ENCODE measurements at places on chromosomes 1 and 21.

DNA sequence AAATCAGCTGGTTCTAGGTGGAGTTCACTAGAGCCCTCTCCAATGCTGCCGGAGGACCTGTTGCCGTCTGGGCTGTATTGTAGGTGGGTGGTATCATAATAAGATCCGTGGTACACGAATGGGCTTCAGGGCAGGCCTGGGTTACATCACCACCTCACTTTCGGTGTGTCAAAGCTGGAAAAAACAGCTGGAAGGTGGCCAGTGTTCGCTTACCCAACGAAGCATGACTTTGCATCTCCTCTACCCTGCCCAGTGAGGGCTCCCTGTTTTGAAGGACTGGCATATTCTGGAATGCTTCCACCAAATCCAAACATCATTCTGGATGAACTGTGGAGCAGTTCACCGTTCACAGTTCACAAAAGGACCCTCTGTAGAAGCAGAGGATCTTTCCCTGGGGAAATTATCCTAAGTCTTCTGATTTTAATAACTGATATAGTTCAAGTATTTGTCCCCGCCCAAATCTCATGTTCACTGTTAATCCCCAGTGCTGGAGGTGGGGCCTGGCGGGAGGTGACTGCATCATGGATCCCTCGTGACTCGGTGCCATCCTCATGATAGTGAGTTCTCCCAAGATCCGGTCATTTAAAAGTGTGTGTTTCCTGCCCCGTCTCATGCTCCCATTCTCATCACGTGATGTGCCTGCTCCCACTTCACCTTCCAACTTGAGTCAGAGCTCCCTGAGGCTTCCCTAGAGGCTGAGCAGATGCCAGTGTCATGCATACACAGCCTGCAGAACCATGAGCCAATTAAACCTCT, 429.0 kb downstream of the KIF26B start:
- no peak for DNase-seq

DNA sequence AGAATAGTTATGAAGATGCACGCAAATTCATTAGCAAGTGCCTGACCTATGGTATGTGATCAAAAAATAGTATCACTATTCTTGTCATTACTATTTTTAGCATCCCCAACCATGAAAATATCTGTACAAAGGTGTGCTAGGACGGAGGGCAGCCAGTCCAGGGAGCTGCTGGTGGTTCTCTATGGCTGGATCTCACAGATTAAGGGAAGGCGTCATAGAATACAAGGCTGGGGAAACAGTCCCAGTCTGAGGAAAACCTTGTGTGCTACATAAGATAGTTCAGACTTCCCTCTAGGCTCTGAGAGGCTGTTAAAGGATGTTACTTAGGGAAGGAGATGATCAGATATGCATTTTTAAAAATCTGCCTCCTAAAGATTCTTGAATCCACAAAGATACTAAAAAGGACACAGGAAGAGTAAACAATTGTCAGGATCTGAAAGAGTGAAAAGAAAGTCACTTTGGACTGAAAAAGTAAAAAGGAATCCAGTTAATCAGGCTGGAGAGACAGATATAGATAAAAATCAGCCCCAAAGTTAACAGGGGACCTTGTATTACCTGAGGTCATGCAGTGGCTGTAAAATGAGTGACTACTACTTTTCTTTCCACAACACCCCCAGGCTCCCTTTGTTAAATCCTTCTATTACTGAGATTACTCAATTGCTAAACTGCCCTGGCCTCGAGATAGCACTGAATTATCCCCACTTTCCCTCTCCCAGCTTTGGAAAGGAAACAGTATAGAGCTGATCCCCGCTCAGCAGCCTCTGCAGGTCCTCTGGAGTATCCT, 108.6 kb downstream of the MAB21L3 start:
- no peak for DNase-seq

DNA sequence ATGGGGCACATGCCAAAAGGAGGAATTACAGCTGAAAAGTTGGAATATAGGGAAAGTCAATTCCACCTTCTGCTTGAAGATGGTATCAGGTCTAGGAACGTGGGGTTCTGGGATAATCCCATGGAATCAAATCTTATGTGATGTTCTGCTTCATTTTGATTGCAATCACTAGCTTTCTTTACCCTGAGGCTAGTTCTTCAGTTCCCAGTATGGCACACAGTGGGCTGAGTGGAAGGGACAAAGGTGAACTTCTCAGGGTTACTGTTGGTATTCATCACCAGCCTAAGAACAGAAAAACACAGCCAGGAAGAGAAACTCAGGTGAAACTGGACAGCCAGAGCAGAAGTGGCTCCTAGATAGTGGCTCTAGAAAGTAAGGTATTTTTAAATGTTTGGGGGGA, 117.8 kb downstream of the TNFSF18 start:
- no peak for DNase-seq

GRCh38 chr1:18700530-18700929, 69.9 kb downstream of the PAX7 start:
- DNase-seq, result no peak

DNA sequence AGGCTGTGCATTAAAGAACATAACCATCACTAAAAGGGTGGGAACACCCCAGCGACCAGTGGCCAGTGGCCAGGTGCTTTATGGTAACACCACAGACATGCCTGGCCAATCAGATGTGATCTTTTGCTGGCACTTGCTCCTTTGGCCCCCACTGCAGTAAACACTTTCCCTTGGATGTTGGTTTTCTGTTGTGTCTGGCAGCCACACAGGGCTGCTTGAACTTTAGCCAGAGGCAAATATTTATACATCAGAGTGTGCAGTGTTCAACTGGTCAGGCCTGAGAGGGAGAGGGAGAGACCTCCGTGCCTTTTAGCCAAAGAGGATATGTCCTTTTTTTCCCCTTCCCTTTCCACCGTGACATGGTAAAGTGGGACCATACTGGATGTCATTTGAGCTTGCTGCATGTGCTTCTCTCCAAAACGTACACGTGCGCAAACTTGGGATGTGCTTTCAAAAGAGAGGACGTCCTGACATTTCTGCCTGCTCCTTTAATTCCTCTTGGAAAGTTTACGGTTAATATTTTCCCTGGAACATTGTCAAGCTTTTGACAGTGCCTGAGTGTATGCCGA, 101.2 kb downstream of the NFIA start:
- DNase-seq, result no peak

DNA sequence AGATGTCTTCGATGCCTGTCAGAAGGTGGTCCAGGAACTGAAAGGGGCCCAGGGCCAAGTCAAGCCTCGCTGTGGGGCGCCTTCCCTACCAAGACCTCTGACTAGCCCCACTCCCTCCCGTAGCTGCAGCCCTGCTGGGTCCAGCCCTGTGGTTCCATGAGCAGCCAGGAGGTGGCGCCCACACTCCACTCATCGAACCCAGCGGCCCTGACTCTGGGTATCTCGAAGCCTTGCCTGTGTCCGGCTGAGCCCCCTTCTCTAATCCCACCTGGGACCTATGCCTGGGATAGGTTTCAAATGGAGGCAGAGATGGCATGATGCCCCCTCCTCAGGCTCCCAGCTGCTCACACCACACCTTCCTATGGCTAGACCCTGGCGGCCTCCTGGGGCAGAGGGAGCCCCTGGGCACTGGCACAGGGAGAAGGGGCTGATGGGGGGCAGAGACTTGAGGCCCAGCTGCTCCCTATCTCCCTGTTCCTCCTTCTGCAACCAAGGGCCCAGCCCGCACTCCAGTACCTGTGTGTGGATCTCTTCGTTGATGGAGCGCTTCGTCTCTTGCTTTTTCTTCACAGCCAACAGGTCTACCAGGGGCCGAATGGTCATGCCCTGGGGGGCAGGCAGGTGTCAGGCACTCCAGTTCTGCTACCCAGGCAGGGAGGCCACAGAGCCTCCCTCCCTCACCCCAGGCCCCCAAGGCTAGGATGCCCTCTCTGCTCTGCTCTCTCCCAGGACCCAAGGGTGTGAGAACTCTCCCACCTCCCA, 52.0 kb downstream of the SLC9A1 start:
- peak; percentile 80 for DNase-seq

DNA sequence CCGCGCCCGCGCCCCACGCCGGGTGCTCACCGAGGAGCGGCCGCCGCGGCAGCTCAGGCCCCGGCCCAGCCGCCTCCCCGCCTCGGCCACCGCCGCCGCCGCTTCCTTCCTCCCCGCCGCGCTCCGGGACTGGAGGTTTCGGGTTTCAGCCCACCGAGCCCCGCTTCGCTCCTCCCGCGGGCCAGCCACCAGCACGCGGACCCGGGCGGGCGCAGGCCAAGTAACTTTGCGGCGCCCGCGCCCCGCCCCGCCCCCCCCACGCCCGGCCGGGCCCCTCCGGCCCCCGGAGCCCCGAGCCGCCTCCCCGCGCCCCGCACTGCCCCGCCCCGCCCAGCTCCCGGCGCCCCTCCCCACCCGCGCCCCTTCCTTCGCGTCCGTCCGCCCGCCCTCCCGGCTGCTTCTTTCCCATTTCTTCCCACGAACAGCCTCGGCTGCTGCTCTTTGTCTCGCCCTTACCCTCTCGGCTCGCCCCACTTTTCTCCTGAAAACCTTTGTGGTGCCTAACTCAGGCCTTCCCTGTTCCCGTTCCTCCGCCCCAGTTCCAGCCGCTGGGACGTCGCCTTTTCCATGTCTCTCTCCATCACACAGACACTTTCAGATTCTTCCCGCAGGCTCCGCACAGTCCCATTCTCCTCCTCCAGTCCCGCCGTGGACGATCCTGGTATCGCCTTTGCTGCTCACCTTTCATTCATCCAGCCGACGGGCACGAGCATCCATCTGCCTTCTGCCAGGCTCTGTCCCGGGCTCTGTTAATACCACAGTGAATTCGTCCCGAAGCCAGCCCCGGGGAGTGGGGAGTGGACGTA, at the start of gene GPR161:
Gene GPR161 (minus strand): TSS at position 222 of the 806 bp plus-strand sequence. CDS start 32,080 bp downstream, outside the sequence.
- DNase-seq, result peak; percentile 13

- DNase-seq, result no peak
Observed at GRCh38 chr21:40118527-40118926, 251.3 kb downstream of the PCP4 start.

DNA sequence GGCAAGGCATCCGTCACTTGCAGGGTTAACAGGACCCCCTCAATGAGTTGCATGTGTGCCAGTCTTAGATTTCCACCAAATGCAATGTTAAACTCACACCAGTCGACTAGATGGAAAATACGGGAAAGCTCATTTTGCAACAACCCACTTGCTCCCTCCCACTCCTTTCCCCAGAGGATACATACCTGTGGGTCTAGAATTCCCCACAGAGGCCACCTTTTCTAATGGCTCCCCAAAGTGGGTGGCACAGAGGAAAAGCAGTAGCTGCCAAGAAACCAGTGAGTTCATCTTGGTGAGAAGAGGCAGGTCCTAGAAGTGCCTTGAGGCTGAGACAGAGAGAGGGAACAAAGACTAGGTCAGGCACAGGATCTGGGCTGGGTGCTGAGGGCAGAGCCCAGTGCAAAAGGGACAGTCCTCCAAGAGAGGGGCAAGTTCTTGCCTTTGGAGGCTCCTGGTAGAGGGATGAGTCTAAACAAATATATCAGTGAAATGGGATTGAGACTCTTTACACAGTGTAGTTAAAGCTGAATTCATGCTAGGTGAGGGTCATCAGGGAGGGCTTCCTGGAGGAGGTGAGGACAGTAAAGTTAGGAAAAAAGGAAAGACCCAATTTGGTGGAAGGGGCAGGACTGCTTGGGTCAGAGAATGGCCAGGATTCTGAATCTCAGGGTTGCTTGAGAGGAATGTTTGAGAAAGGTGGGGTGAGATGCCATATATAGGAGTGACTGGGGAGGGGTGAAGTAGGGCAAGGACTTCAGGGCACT, 3.5 kb downstream of the KISS1 start:
- DNase-seq, result no peak

DNA sequence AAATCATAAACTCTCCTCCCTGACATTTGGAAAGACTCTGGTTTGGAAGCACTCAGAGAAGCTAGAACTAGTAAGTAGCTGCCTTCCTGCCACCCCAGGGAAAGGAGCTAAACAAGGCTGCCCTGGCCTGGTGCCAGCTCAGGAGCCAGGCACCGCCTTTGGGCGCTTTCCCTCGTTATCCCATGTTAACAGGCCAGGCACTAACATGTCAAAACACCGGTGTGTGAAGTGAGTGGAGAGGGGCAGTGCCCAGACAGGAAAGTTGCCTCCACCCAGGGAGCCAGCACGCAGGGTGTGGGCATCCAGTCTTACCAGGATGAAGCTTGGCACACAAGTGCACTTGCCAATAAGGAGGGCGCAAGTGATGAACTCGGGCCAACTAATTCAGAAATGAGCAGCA, 346.8 kb downstream of the RRAGC start:
- no peak for DNase-seq

DNA sequence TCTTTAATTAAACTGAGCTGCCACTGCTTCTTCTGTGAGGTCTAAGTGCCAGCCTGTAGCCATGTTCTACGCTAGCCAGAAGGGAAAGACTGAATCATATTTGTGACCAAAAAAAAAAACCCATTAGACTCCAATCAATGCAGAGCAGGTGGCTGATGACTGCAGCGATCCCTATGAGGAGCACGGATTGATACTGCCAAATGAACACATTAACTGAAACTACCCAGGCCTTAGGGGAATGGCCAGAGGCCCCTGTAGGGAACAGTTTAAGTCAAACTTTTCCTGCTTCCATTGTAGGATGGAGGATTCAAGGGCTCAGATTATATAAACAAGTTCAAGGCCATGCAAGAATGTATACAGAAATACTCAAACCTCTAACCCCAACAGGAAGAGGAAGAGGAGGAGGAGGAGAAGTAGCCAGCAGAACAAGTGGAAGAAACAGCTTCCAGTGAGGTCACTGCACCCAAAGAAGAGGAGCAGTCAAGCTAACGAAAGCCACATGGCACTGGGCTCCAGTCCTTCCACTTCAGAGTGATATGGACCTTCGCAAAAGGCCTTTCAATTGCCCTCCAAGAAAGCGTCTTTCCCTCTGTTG, 328.3 kb downstream of the SMYD3 start:
- no peak for DNase-seq

GRCh38 chr1:159992161-159992560, 38.1 kb upstream of the SLAMF9 start:
- no peak for DNase-seq

DNA sequence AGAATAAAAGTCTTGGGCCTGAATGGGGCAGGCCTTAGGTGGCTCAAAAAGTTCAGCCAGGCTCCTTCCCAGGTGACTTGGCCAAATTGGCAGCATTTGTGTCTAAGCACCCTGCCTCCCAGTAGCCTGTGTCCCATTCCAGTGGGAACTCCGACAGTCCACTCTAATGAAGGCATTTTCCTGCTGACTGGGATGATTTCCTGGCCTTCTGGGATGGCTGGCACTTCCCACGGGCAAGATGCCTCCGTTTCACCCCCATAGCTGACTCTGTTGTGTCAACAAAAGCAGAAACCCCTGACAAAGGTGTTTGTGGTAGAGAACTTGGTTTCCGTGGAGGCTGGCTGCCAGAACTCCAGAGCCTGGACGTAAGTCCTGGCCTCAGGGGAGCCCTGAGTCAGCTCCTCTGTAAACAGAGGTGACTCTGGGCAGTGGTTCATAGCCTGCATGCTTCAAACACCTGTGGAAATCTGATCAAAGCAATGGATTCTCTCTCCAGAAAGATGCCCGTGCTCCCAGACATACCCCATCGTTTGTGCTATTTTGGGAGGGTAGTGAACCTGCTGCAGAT, 36.6 kb downstream of the WNT3A start:
- DNase-seq, result no peak

- DNase-seq, result no peak
Observed at GRCh38 chr1:118998171-118998570, 10.0 kb upstream of the TBX15 start.

- no peak for DNase-seq
Observed at GRCh38 chr1:214843281-214843680, 239.3 kb upstream of the KCNK2 start.

- DNase-seq, result no peak
Observed at GRCh38 chr1:54051933-54052430, 1.0 kb downstream of the TMEM59 start.

Data from T-helper 17 cell (primary cell).